ENCODE measurements at places on chromosomes 12 and 14.

GRCh38 chr12:15982471-15982870 is 71.3 kb downstream of the DERA start:
- no peak for DNase-seq

- DNase-seq: no peak
Observed at GRCh38 chr14:48849741-48850322, 736.3 kb downstream of the RPS29 start.

GRCh38 chr14:99928963-99929362 is 135.8 kb downstream of the EML1 start:
- DNase-seq: no peak

- DNase-seq: no peak
Observed at GRCh38 chr14:67357969-67358354, 1.6 kb downstream of the ATP6V1D start.

DNA sequence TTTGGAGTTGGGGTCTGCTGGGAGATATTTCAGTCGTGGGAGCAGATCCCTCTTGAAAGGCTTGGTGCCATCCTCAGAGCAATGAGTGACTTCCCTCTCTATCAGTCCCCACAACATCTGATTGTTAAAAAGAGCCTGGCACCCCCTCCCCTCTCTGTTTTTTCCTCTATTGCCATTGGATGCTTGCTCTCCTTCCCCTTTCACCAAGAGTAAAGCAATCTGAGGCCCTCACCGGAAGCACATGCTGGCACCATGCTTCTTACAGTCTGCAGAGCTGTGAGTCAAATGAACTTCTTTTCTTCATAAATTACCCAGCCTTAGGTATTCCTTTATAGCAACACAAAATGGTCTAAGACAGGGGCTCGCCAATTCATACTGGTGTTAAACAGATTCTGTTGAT is 99.1 kb upstream of the CCND2 start:
- DNase-seq: no peak

DNA sequence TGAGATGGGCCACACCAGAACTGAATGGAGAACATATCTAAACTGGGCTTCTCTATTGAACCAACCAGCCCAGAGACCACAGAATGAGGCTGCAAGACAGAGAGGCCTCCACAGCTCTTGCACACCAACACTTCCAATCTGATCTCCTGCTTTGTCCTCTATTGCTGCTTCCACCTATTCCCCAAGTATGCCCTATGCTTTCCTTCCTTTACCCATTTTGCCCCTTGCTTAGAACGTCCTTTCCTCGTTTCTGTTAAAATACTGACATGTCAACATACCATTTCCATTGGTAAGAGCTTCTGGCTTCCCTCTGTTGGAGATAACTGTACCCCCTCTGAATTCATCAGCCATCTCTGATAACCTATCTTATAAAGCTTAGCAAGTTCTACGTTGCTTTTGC is 2.8 kb downstream of the SLC2A13 start:
- no peak for DNase-seq

- no peak for DNase-seq
Observed at GRCh38 chr12:49894751-49895148, 8.9 kb downstream of the FAIM2 start.
